ENCODE measurements at places on chromosomes 4 and X.

GRCh38 chrX:105822138-105823091 is at the start of gene NRK:
Gene NRK (plus strand): TSS chrX:105822539. CDS start chrX:105822846, 307 bp downstream.
- DNase-seq: no peak

DNA sequence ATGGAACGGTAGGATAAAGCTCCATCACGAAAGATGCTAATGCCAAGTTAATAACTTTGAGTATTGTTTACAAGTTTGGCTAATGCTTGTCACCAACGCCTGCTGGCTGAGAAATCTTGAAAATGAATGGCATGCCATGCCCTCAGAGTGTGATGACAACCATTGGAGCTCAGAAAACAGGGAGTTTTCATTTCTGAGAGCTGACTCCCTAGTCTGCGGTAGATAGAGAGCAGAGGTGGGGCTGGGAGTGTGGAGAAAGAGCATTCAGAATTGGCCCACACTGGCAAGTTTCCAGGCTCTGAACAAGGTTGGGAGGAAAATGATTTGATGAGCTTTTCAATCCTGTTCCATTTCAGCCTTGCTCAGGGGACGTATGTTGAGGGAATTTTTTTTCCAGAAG is 183.9 kb downstream of the CPEB2 start:
- DNase-seq: no peak

DNA sequence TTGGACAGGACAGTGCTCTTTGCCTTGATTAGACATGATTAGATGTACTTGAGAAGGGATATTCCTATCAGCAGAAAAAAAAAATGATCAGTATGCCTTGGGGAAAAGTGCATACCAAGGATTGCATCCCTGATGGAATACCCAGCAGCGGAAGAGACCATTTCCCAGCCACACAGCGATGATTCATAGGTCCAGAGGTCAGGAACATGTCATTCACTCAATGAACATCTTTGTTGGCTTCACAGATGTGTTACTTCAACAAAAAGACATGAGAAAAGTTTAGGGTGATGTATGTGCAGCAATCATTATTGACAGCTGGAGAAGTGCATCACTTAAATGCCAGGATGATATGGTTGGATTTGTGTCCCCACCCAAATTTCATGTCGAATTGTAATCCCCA is 293.5 kb downstream of the ZNF674 start:
- DNase-seq: no peak

- no peak for DNase-seq
Measured at GRCh38 chr4:90536408-90536807, 409.2 kb downstream of the CCSER1 start.

- DNase-seq: no peak
Measured at GRCh38 chr4:62544428-62544827, 1344.3 kb downstream of the ADGRL3 start.

Measured in stimulated activated CD4-positive, alpha-beta T cell treated with anti-CD3 and anti-CD28 coated beads, Interleukin-1b, Interleukin-23, amount 100 ng/mL, for 24 hours (primary cell).